ENCODE measurements at places on chromosomes 11 and 22.

GRCh38 chr11:60544077-60544476 lies 28.9 kb downstream of the MS4A13 start:
- no peak for DNase-seq

DNA sequence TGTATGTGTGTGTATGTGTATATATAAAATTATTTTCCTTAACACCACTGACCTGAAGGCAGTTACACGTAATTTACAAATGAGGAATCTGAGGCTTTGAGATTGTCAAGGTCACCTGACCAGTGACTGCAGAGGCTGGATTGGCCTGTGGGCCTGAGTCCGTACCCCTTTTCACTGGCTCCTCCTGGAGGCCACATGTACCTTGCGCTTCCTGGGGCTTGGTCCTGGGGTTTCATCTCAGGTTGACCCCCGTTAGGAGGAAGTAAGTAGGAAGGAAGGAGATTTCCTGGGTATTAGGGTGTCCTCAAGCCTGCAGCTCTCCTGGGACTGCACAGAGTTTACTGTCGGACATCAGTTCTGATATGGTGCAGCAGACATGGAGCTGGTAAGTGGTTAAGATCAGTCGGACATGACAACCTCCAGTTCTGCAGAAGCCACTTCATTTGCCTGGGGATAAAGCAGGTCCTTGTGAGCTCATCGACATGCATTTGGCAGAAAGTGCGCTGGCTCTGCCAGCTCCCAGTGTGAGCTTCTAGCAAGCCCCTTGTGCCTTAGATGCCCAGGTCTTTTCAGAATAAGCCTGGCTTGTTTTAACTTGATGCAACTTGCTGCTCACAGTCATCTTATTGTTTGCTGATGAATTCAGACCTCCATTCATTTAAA lies 36.6 kb downstream of the ST3GAL4 start:
- no peak for DNase-seq

DNA sequence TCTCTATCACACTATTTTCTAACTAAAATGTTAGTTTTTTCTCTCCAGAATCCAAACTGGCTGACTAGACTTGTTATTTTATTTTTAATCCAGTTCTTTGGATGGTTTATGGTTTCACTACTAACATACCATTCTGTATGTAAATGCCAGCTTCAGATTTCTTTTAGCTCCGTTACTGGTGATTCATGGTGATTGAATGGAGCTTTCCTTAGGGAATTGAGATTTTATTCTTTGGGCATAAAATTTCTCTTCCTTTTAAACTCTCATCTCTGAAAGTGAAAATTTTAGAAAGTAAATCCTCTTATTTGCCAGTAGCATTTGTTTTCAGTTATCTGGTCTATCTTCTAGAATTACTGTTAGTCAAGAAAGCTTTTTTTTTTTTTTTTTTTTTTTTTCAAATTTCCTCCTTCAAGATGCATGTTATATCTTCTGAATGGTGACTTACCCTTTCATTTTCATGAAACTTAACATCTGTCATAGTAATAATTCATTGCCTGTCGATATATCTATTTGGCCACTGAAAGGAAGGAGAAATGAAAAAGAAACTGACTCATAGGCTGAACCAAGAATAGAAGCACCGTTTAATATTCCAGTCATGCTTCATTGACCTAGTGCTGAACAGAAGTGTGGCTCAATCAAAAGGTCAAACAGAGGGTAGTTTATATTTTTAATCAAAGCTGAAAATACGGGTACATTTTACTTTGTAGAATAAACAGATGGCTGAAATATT lies 6.4 kb downstream of the ENDOD1 start:
- no peak for DNase-seq

GRCh38 chr11:57116654-57117053 lies 65.1 kb upstream of the LRRC55 start:
- DNase-seq, result no peak

DNA sequence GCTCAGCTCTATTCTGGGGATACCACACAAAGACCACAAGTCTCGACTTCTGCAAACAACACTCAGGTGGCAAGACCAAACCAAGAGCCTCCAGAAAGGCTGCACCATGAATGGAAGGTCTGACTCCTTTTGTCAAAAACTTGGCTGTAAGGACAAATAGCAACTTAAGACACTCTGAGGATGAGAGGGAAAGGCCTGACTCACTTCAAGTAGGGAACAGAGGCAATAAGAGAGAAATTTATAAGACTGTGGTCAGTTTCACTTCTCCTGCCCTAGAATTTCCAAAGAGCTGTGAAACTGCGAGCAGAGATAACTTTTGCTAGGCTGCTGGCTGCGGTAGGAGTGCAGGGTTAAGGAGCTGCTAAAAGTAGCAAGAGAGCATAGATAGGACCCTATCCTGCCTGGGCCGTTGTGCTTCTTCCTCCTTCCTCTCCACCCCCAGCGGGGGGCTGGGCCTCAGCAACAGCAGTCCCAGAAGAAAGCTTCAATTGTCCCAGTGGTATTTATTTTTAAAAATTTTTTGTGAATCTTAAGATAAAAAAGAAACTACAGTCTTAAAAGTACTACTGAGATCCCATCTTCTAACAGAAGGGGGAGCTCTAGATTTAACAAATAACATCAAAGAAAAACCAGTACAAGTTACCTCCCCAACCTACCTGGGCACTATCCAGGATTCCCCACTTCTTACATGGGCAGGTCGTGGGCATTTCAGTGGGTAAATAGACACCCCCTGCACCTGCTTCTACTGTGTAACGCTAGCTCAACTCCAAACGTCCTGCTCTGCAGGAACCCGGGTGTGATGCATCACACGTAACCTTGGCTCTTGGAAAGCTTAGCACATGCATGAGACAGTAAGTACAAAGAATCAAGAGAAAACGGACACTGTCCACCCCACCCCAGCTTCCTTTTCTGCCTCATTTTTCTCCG lies 66.4 kb downstream of the SGSM3 start:
- DNase-seq, result no peak

- no peak for DNase-seq
Observed at GRCh38 chr22:19772673-19773469, 12.3 kb downstream of the TBX1 start.

DNA sequence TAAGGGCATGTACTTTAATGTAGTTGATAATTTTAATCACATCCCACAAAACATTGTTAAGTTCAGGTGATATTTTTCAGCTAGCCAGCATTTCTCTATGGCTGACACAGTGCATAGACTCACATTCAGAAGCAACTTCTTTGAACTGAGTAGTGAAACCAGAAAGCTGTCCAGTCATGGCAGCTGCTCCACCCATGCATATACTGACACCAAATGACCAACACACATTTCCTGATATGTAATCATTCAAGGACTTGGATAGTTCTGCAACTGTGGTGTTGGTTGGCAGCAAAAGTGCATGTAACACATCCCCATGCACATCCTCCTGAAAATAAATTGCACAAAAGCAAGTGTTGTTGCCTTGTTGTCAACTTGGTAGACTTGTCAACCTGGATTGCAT lies 39.7 kb downstream of the CALCA start:
- DNase-seq, result no peak

Data from stimulated activated CD4-positive, alpha-beta T cell treated with anti-CD3 and anti-CD28 coated beads, Interleukin-15, amount 100 ng/mL, for 48 hours (primary cell).